ENCODE measurements at places on chromosomes 5 and 9. TPM values are rescaled to one million over a fixed set of nuclear protein-coding genes. Genes with fewer than 3 reads are reported as not detected.
A peak's percentile ranks its signal among the peaks of the same experiment; 100 is the strongest.

GRCh38 chr5:74579215-74579614, 61.3 kb downstream of the ENC1 start:
- H3K27me3 ChIP-seq = no peaks in the 10 kb centered on the region
- H3K36me3 ChIP-seq = no peaks in the 10 kb centered on the region
- peaks cover 40% of the 10 kb centered on the region for H3K4me1 ChIP-seq
- no peak overlapping the region for H3K27ac ChIP-seq

- no peak overlapping the region for H3K27ac ChIP-seq
- H3K4me3 ChIP-seq = no peak overlapping the region
- peaks cover 10% of the 10 kb centered on the region for H3K4me1 ChIP-seq
- DNase-seq = no peak
- H3K27me3 ChIP-seq = no peaks in the 10 kb centered on the region
- no peaks in the 10 kb centered on the region for H3K36me3 ChIP-seq
Observed at GRCh38 chr5:170636206-170636605, 132.4 kb downstream of the KCNIP1 start.

DNA sequence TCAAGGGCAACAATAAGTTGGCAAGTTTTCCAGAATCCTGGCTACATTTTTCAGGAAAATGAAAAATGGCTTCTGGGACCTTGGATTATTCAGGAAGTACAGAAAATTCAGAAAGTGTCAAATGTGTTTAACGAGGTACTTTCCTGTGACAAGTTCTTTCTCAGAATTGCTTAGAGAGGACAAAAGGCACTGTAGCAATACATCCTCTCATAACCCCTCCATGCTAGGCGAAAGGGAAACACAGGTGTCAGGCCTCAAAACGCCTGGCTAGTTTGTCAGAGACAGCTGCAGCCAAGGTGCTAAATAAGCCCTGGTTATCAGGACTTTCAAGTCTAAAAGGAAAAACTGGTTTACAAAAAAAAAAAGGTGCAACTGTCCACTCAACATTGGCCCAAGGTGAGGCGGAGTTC, 115.2 kb downstream of the GNAQ start:
- H3K4me3 ChIP-seq = no peak overlapping the region
- DNase-seq = no peak
- H3K27ac ChIP-seq = no peak overlapping the region

Gene TERT
- 2.5 TPM for total RNA-seq

- no peak for DNase-seq
- no peak overlapping the region for H3K4me3 ChIP-seq
Observed at GRCh38 chr5:61910771-61911170, 395.2 kb upstream of the KIF2A start.

Gene NRARP
- 1.9 TPM for total RNA-seq

GRCh38 chr9:121674952-121675351, 23.5 kb downstream of the DAB2IP start:
- H3K36me3 ChIP-seq = no peaks in the 10 kb centered on the region
- H3K4me3 ChIP-seq = no peak overlapping the region
- no peak for DNase-seq
- no peaks in the 10 kb centered on the region for H3K27me3 ChIP-seq

DNA sequence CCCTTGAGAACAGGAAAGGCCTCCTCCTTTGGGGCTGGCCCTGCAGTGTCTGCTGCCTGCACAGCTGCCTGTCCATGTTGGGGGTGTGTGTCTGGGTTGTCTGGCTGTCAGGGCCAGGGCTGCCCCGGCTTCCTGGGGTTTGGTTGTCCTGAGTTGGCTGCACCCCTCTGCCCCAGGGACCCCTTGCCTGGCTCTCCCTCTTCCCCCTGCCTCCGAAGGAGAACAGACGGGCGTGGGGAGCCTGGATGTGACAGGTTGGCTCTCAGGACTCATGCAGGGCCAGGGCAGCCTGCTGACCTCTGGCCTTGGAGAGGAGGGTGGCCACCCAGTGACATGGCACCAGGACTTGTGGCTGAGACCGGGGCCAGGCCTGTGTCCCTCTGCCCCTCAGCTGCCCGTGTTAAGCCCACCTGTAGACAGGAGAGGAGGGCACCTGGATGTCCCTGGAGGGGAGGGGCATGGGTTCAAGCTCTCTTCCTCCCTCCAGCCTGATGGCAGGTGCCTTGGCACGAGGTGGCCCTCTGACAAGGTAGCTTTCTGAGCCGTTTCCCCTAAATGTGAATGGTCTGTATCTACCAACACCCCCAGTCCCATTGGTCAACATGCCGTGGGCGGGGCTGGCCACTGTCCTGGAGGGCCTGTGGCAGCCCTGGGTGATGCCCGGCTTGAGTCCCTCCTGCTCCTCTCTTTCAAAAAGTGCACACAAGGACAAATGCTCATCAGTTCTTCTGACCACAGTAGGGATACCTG, 34.9 kb downstream of the WNK2 start:
- H3K4me3 ChIP-seq = no peak overlapping the region
- no peaks in the 10 kb centered on the region for H3K4me1 ChIP-seq
- peak; percentile 40 for DNase-seq
- H3K27me3 ChIP-seq = no peaks in the 10 kb centered on the region

GRCh38 chr5:172123269-172123692, 64.7 kb downstream of the STK10 start:
- H3K4me1 ChIP-seq = peaks cover 22% of the 10 kb centered on the region
- no peak overlapping the region for H3K27ac ChIP-seq
- H3K27me3 ChIP-seq = no peaks in the 10 kb centered on the region
- no peak overlapping the region for H3K4me3 ChIP-seq
- H3K36me3 ChIP-seq = peaks cover 32% of the 10 kb centered on the region

GRCh38 chr9:35727676-35728040, 4.3 kb downstream of the TLN1 start:
- peaks cover 53% of the 10 kb centered on the region for H3K4me1 ChIP-seq
- H3K27me3 ChIP-seq = no peaks in the 10 kb centered on the region
- H3K27ac ChIP-seq = peak overlapping the region; percentile 65
- H3K4me3 ChIP-seq = peak overlapping the region; percentile 97
